HCT116 (cell line): ENCODE measurements at places on chromosomes 3 and 15.

GRCh38 chr3:41018855-41019254 lies 180.4 kb upstream of the CTNNB1 start:
- no peak for DNase-seq

DNA sequence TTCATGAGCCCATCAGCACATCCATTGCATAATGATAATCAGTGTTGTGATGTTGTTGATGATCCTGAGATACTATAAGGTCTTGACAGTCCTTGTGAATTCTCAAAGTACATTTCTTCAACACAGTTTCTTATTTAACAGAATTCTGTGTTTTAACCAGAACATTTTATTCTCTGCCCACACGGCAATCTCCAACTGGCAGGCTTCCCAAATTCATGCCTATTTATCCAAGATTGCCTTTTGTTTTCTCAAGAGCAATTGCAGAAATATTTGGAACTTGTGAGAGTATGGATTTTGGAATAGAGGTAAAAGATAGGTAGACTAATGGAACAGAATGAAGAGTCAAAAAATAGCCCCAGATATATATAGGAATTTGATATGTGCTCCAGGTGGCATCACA lies 116.0 kb downstream of the UACA start:
- DNase-seq: no peak

GRCh38 chr3:111547631-111548030 lies 5.6 kb downstream of the CD96 start:
- DNase-seq: no peak

- no peak for DNase-seq
Observed at GRCh38 chr15:71379893-71380292, 264.6 kb downstream of the THSD4 start.

- no peak for DNase-seq
Observed at GRCh38 chr3:70531063-70531657, 218.7 kb upstream of the MDFIC2 start.

- DNase-seq: no peak
Observed at GRCh38 chr3:132789959-132790358, 67.8 kb upstream of the NPHP3 start.
